ENCODE measurements at places on chromosomes 7 and 10.

DNA sequence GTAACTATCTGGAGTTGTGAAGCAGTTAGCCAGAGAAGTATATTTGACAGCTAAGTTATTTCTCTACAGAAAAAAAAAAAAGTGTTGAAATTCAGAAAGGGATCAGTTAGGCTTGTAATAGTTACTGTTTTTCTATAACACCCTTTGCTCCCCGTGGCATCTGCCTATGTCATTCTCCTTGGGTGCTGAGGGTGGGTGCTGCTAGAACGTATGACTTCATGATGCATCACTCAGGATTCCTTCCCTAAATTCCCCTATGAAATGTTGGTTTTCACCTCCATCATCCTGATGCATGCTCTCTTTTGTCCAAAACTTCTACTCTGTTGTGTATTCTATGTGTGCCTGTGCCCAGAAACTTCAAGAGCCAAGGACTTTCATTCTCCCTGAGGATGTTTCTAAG, 536.4 kb downstream of the GRM8 start:
- DNase-seq = no peak

DNA sequence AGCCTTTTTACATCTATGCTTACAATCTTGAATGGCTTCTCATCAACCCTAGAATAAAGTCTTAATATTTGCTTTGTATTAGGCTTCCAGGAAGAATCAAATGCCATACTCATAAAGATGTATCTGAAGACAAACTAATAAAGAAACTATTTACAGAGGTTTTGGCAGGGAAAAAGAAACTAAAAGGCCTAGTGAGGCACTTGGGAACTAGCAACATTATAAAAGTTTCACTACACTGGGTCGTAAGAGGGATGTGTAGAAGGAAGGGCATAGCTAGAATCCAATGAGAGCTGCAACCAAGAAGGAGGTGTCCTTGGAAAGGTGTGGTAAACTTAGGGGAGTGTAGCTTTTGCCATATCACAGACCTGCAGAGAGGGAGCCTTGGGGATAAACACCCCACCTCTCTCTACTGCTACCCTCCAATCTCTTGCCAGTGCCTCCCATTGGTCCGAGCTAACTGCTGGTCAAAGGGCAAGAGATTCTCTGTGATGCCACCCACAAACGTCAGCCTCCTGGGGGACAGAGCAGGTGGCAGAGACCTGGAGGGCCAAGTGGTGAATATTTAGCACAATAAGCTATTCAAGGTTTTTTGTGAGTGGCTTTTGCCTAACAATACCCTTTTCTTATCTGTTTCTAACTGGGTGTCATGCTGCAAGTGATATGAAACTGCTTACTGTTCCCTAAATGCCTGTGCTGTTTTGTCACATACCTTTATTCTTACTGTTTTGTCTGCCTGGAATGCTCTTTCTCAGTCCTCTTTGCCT, 60.7 kb downstream of the CPED1 start:
- no peak for DNase-seq

DNA sequence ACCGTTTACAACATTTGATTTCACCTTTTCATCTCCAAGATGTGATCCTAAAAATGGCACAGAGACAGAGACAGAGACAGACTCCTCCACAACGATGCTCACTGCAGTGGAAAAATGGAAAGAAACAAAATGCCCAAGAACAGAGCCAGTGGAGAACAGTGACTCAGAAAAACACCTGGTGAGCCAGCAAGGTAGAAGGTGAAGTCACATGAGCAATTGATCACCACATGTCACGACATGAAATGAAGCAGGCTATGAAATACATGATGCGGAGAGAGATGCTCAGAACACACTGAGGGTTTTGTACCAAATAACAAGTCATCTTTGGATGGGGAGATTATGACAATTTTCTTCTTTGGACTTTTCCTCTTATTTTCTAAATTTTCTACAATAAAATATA, 3.5 kb downstream of the MSMB start:
- DNase-seq = no peak

- DNase-seq = no peak
Measured at GRCh38 chr7:35875292-35875691, 74.4 kb downstream of the SEPTIN7 start.

GRCh38 chr7:128164061-128164954, 76.8 kb upstream of the LEP start:
- no peak for DNase-seq

GRCh38 chr7:76372984-76373833, 14.4 kb upstream of the YWHAG start:
- DNase-seq = no peak

GRCh38 chr7:74581916-74582440, 75.5 kb upstream of the GTF2I start:
- DNase-seq = no peak
